ENCODE measurements at places on chromosomes 6 and 20.
A peak's percentile ranks its signal among the peaks of the same experiment; 100 is the strongest.

- no peak for DNase-seq
These were observed 257.0 kb downstream of the ADGRG6 start for GRCh38 chr6:142558786-142559185.

- DNase-seq: no peak
These were observed 74.5 kb upstream of the TRAF3IP2 start for GRCh38 chr6:111680015-111680712.

GRCh38 chr6:128311944-128312570, 208.3 kb downstream of the PTPRK start:
- DNase-seq: no peak

GRCh38 chr6:18203786-18204185, 48.6 kb downstream of the KDM1B start:
- no peak for DNase-seq

DNA sequence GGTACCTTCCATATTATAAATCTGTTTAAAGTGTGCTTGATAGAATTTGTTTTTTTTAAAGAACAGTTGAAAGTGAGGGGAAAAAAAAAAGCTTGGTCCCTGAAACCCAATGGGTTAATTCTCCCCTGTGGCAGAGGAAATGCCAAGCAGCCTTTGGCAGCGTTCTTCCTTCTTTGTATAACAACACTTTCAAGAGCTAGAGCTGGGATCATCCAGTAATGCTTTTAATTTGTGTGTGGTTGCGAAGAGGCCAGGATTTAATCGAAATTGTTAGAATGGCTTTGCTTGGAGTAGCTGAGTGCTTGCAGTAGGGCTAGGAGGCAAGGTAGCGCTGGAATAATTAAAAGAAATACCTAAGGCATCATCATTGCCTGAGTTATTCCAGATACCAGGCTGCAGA, 692.0 kb downstream of the DHX35 start:
- no peak for DNase-seq

- DNase-seq: no peak
These were observed 71.0 kb downstream of the PLAGL1 start for GRCh38 chr6:143936778-143937667.

DNA sequence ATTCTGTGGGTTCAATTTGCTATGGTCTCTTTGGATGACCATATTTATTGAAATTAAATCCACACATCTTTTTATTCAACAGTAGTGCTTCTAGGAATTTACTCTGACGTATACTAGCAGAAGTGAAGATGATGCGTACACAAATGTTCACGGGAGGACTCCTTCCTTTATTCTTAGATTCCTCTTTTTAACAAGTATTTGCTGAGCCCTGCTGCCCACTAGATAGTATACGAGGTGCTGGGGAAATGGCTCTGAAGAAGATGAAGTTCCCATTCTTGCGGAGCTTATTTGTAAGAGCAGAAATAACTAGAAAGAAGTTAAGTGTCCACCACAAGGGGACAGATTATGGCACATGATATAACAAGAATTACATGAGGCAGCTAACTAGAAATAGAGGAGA, 145.2 kb downstream of the DOK5 start:
- DNase-seq: no peak

GRCh38 chr6:25312034-25312620, 33.0 kb downstream of the CARMIL1 start:
- DNase-seq: no peak

- no peak for DNase-seq
These were observed 130.0 kb upstream of the UST start for GRCh38 chr6:148616841-148617240.

GRCh38 chr6:157258878-157259277, 64.4 kb downstream of the TMEM242 start:
- no peak for DNase-seq

DNA sequence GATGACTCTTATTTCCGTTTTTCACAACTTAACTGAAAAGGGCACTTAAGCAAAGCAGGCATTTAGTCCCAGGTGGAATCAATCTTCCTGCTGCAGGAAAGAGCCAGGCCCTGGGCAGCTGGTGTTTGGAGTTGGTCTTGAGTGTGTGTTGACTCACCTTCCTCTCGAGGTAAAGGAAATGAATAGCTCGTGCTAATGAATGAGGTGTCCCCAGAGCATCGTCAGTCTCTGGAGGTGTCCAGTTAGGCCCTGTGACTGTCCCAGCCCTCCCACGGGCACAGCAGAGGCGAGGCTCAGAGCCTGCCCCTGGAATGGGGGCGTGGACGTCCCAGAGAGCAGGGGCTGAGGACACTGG, 277.7 kb downstream of the NRN1 start:
- no peak for DNase-seq

GRCh38 chr6:169072127-169073042, 181.3 kb downstream of the THBS2 start:
- DNase-seq: no peak

DNA sequence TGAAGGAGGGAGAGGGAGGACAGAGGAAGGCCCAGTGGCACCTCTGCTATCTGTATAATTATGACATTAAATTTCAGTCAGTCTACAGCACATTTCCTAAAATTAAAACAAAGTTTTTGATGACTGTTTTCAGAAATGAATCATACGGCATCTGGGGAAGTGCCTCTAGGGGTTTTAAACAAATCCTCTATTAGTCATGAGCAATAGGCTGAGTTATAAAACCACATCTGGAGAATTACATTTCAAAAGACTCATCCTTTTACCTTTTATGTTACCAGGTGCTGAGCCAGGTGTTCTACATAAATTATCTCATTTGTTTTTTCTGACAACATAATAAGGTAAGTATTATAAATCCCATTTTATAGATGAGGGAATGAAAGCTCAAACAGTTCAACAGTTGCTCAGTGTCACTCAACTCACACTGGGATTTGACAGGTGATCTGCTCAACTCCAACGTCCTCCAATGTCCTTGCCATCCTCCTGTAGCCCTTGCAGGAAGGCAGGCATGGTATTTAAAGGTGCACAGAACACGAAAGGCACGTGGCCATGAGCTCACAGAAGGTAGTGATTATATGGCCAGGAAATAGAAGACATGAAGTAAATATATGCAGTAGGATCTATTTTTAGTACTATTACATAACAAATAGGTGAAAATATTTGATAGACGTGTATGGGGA, 184.2 kb upstream of the MAN1A1 start:
- DNase-seq: no peak

DNA sequence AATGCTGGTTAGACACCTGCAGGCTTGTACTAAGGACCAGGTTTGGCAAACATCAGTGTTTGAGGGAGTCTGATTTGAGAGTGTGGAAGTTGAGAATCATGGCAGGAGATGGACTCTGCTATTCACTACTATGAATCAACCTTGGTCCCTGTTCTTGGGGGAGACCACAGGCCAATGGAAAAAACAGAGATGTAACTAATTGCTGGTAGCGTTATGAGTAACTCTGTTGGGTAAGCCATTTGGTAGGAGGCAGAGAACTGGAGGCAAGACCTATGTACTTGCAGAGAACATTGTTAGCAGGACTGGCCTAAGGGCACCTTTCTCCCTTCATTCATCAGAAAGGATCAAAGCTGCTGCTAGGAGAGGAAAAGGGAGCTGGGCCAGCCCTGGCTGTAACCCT, 8.3 kb upstream of the WFDC2 start:
- no peak for DNase-seq

- no peak for DNase-seq
These were observed 100.6 kb downstream of the CRYBG1 start for GRCh38 chr6:106461084-106461483.

GRCh38 chr6:36197739-36198221, 1.2 kb downstream of the BRPF3 start:
- no peak for DNase-seq

DNA sequence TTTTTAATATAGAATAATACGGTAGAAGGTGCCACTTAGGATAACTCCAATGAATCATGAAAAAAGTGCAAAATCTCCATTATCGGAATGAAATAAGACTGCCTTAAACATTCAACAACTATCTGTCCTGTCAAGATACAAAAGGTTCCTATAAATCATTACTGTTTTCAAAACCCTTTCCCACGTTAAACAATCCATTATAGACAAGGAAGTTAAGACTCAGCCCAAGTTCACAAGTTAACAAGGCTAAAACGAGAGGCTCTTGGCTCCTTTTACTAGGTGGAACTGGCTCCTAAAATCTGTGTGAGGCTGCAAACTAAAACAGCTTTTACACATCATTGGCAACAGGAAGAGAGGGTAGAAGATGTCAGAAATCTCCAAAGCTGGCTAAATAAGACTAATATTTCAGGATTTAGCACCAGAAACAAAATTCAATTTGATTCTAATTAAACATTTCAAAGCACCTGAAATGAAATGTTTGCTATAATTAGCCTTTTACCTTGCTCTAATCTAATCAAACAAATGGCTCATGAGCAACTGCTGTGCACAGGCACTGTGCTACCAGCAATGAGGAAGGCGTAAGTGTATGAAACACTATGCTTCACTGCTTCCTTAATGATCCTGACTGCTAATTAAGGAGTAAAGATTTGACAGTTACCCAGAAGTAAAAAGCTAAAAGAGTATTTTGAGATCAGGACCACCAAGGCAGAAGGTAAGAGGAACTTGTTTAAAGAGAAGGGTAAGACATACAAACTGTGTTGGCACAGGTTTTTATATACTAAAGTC, 109.7 kb downstream of the DST start:
- DNase-seq: no peak

DNA sequence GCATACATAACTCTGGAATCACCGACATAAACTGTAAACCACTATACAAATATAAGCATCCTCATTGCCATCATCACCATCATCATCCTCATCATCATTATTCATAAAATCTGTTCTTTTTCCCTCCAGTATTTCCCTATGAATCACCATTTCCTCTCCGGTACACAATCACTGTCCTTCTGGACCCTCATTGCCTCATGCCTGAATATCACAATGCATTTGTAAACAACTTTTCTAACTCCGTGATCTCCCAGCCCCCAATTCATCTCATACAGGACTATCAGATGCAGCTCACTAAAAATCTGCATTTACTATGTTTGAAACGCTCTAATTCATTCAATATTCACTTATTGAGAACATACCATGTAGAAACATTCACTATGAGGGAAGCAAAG, 339.7 kb downstream of the TBC1D32 start:
- no peak for DNase-seq

- DNase-seq: no peak
These were observed 160.0 kb upstream of the RALGAPA2 start for GRCh38 chr20:20872428-20872827.

DNA sequence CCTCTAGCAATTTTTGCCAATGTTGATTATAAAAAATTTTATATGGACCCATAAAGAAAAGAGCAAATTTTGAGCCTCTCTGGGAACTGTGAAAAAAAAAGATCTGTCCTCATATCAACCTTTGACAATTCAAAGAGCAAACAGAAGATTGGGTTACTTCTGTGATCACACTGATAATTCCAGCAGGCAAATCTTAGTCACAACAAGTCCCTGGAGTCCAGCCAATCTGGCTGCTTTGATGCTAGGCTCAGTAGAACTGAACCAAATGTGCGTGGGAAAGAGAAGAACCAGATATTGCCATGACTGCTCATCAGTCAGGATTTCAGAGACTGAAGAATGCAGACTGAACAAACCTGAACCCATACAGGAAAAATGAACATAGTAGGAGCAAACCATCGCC, 438.4 kb upstream of the FLRT3 start:
- no peak for DNase-seq

DNA sequence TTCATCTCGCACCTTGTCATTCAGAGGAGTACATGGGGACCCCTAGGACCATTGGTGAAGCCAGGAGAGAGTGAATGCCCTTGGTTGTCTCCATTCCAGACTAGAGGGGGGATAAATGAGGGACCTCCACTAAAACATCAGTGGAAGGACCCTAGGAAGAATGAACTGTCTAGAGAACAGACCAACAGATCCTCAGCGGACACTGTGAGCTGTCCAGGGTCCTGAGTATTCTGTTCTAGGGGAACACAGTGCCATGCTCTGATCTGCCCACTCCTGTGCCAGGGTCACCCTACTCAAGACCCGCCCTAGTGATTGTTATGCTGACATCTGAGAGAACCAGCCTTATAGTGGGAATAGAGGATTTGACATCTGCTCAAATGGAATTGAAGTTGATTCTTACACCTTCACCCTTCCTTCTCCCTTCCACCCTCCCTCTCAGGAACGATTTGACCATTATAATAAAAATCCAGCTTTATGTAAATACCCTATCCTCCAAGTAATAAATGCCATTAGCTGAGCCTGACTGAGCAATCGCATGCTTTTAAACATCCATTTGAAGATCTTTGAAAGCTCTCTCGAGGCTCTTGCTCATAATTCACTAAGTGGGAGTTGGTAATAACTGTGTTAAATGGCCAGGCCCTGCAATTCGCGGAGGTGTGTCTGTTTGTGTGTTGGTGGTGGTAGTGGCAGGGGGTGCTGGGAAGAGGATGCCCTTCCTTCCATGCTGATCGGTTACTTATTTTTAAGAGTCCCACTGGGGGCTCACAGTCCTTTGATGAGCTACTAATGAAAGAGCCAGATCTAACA, 43.6 kb upstream of the SLC32A1 start:
- peak; percentile 16 for DNase-seq

- DNase-seq: no peak
These were observed 20.1 kb upstream of the ZNF217 start for GRCh38 chr20:53613748-53614147.

GRCh38 chr6:119174879-119175817, 96.7 kb upstream of the FAM184A start:
- no peak for DNase-seq

- DNase-seq: no peak
These were observed 1849.3 kb upstream of the DEFB115 start for GRCh38 chr20:29408034-29408695.

DNA sequence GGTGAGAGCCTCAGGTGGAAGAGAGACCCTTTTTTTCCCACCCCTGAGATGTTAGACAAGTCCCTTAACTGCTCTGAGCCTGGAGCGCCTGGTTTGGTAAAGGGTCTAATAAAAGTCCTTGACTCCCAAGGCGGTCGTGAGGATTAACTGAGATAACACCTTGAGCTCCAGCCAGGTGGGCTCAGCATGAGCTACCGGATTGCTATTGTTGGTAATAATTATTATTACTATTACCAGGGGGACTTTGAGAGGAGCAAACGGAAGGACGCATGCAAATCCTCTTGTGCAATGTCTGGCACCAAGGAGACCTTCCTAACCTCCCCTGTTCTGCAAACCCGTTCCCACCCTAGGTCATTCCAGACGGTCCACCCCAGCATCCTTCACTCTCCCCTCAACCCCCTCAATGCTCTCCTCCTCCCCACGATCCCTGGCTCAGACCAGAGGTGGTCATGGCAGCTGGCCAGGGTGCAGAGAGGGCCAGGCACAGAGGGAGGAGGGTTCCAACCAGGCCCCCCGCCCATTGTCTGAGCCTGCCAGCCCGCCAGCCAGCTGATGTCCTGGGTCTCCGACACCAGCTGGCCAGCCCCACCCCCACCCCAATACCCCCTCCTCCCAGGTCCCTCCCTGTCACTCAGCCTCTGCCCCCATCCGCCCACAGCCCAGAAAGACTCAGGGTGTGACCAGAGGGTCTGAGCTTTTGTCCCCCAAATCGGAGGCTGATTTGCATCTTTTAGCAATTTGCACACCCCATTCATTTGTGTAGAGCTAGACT, 14.3 kb upstream of the CBFA2T2 start:
- no peak for DNase-seq

GRCh38 chr6:21918666-21919065, 325.1 kb downstream of the SOX4 start:
- DNase-seq: no peak
